ENCODE measurements at places on chromosomes 6 and 20.

DNA sequence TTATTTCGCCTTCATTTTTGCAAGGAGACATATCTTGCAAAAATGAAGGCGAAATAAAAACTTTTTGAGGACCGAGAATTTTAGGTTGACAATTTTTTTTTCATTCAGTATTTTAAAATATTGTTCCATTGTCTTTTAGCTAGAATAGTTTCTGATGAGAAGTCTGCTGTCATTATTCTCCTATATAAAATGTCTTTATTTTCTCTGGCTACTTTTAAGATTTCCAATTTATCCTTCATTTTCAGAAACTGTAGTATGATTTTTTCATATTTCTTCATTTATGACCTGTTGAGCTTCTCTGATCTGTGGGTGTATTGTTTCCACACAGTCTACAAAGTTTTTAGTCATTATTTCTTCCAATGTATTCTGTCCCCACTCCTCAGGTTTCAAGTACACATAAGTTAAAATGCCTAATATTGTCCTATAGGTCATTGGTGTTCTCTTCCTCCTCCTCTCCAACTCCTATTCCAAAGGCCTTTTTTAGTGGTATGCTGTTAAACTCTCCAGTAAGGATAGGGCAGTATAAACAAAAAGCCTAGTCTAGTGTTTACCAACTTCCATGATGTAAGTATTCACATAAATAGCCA, 15.7 kb downstream of the AHI1 start:
- DNase-seq: no peak

- no peak for DNase-seq
Measured at GRCh38 chr6:125988280-125988679, 1.9 kb downstream of the TRMT11 start.

DNA sequence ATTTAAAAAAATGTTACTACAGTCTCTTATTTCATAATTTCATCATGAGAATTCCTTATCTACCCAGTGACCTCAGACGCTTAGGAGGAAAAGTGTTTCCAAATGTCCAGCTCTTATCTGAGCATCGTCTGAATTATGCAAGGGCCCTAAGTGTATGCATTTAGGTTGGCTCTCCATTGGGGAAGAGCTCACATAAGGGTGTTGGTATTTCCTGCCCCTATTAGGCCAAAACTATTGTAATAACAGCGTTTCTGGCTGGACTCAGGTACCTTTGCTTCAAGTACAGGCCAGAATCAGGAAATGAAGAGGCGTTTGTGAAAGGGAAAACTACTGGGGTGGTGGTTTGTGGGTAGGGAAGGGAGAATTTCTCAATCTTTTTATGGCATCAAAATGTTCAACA, 40.4 kb upstream of the SGK1 start:
- no peak for DNase-seq

- DNase-seq: no peak
Measured at GRCh38 chr6:210104-210456, 82.2 kb upstream of the DUSP22 start.

DNA sequence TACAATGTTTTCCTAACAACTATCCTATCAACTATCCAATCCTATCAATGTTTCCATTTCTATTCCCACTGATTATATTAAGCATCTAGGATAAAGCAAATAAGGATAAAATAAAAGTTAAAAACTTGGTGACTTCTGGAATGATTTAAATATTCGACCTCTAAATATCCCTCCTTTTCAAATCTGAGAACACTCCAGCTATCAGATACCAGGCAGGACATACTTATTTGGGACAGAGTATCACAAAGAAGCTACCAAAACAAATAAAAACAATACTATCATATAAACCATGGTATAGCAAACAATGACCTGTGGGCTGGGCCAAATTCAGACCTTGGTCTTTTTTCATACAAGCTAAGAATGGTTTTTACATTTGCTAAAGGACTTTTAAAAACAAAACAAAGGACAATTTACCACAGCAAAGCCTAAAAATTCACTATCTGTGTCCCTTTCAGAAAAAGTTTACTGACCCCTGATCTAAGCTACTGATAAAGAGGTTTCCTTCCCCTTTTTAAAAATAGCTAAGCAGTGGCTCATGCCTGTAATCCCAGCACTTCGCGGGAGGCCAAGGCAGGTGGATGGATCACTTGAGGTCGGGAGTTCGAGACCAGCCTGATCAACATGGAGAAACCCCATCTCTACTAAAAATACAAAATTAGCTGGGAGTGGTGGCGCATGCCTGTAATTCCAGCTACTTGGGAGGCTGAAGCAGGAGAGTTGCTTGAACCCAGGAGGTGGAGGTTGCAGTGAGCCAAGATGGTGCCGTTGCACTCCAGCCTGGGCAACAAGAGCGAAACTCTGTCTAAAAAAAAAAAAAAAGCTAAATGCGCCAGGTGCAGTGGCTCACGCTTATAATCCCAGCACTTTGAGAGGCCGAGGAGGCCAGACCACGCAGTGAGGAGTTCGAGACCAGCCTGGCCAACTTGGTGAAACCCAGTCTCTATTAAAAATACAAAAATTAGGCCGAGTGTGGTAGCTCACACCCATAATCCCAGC, 6.0 kb downstream of the NUP153 start:
- DNase-seq: no peak

DNA sequence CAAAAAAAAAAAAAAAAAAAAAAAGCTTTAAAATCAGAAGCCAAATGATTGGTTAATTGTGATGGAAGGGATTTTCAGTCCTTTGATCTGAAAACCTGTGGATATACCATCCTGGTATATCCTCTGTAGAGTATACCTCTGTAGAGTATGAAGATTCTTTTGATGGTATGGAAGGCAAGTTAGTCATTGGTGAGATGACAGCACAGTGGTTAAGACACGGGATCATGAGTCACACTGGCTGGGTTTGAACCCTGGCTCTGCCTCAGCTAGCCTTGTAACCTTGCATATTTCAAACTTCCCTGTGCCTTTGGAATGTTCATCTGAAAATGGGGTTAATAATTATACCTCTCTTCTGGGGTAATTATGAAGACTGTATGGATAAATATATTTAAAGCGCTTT, 179.3 kb downstream of the CARMIL1 start:
- no peak for DNase-seq

DNA sequence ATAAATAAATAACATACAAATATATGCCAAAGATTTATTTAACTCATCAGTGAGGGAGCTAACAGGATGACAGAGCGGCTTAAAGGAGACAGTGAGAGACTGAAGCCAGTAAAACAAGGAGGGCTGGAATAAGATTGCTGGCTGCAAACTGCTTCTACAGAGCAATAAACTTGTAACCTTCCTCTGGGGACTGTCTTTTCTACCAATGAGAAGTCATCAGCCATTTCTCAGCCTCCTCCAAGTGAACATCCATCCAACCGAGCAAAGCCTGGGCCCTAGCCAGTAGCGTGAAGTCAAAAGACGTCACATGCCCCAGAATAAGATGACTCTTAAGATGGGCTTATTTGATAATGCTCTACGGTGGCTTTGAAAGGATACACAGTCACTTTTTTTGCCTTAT, 42.5 kb downstream of the CPXM1 start:
- DNase-seq: no peak

- DNase-seq: no peak
Measured at GRCh38 chr20:37505263-37506151, 15.5 kb upstream of the NNAT start.

DNA sequence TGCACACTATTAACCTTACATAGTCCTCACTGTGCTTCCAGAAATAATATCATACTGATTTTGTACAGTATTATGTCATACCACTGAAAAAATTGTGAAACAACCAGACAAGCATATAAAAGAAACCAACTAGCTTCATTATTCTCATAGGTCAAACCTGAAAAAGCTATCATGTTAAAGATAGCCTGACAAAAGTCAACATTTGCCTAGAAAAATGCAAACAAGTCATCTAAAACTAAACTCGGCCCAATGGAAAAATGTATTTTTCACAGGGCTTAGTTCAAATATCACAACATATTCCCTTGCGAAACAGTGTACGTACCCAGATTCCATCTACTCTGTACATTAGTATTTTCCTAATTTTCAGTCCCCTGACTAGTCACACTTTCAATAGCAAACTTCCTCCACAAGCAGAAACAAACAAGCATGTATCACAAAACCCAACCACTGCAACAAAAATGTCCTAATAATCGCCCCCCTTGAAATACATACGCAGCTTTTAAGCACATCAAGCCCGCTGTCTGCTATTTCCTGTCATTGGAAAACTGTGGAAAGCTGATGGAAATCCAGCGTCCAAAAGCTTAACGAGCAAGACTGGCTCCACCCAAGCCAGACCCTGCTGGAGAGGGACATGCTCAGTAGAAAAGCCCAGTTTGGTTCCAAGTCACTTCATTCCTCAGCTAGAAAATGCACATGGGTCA, 93.1 kb downstream of the EPB41L2 start:
- DNase-seq: no peak

DNA sequence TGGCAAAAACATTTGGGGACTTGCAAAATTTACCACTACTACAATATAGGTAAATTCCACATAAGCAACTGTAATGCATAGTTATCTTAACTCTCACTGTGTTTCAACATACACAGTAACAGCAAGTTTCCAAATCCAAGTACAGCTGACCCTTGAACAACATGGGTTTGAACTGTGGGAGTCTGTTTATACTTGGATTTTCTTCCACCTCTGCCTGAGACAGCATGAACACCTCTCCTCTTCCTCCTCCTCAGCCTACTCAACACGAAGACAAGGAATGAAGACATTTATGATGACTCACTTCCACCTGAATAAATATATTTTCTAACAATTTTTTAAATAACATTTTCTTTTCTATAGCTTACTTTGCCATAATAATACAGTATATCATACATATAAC, 25.6 kb downstream of the MAN1A1 start:
- DNase-seq: no peak

- no peak for DNase-seq
Measured at GRCh38 chr6:169254456-169255316, 1.0 kb upstream of the THBS2 start.

- DNase-seq: no peak
Measured at GRCh38 chr20:35318502-35319157, 26.4 kb upstream of the FAM83C start.

GRCh38 chr6:31363811-31364210, 6.8 kb upstream of the HLA-B start:
- DNase-seq: no peak

- DNase-seq: no peak
Measured at GRCh38 chr6:149854532-149854931, 9.6 kb downstream of the LRP11 start.

DNA sequence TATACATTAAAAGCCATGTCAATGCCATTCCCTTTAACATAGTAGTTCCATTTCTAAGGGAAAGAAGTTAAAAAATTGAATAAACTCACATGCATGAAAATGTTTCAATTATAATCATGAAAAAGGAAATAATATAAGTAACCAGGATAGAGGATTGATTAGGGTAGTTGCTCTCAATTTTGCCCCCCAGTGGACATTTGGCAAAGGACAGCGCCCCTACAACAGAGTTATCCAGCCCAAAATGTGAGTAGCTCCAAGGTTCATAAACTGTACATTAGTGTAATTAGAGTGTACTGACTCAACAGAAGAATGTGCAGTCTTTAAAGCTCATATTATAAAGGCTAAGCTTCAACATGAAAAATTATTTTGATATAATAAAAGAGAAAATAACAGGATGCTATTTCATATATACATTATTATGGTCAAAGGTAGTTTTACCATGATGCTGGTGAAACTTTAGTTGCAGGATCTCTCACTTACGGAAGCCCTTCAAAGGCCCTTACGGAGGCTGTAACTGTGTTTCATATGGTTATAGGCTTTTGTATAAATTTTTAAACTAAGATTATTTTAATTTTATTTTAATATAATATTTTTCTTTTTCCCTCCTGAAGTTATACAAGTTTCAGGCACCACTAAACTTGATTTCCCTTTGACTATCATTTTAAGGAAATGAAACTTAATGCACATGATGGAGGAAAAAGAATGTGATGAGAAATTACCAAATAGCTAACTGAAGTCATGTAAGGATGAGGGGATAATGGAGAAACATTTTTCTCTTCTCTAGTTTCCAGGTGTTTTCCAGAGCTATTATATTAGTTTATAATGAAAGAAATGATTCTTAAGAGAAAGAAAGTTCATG, 403.6 kb downstream of the PLCB1 start:
- peak; percentile 7 for DNase-seq

- no peak for DNase-seq
Measured at GRCh38 chr20:35434085-35435005, 3.7 kb downstream of the GDF5 start.

- DNase-seq: no peak
Measured at GRCh38 chr6:2793534-2794151, 28.4 kb downstream of the WRNIP1 start.

GRCh38 chr20:53503517-53503919, 90.1 kb downstream of the ZNF217 start:
- no peak for DNase-seq

DNA sequence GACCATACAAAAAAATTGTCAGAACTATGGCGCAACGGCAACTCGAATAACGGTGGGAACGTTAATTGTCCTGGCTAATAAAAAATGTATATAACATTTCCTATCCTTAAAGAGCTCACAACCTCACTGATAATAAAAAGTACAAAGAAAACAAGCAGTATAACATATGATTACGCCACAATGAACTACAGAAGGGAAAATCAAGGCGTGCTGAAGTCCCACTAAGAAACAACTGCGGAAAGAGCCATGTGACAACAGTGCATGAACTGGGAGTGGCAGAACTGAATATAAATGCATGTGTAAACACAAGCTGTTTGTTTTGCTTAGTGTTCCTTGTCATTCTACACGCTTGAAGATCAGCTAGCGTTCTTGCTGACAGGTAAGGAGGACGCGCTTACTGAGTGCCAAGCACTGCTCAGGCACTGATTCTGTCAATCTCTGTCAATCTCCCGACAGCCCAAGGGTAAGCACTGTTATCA, 466 bp upstream of the PSMB1 start:
- peak; percentile 25 for DNase-seq

DNA sequence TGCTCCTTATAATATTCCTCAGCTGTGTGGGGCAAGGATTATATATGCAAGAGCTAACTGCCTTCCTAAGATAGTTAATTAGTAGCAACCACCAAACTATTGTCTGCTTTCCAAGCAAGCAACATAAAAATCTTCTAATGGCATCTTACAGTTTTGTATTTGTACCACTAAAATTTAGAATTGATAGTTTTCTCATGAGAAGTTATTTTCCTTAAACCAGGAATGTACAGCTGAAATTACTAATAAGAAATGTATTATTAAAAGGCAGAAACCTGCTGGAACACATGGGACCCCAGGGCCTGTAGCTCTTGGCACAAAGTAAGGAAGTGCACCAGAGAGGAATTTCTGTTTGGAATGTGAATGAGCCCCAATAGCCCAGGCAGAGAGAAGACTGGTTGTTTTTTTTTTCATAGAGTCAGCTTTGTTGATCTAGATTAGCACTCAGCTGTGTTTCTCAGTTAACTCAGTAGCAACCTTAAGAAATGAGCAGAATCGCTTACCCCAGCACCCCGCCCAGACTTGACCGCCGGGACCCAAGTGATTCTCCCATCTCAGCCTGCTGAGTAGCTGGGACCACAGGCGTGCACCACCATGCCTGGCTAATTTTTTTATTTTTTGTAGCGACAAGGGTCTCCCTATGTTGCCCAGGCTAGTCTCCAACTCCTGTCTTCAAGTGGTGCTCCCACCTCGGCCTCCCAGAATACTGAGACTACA, 2.6 kb downstream of the MGME1 start:
- DNase-seq: no peak

Data from NCI-H460 (cell line).